H1 (cell line): ENCODE measurements at places on chromosomes 5 and 9.

DNA sequence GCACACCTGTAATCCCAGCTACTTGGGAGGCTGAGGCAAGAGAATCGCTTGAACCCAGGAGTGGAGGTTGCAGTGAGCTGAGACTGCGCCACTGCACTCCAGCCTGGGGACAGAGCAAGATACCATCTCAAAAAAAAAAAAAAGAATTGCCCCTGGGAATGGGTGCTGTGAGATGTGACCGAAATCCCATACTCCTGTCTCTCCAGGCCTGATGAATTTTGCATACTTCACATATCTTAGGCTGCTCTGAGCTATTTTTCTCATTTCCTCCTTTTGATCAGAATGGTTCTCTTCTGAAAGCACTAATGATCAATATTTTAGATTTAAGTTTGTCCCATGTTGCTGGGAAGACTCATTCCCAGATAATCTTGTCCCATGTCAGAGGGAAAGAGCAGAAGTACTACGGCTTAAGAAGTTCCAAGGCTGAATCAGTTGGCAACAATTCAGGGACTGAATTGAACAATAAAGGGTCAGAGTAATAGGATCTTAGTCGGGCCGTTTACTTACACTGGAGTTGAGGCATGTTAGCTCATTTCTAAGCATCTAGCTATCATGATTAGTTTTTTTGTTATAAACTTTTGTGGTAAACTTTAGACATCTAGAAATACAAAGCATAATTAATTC lies 44.2 kb upstream of the TENT2 start:
- DNase-seq, result no peak

DNA sequence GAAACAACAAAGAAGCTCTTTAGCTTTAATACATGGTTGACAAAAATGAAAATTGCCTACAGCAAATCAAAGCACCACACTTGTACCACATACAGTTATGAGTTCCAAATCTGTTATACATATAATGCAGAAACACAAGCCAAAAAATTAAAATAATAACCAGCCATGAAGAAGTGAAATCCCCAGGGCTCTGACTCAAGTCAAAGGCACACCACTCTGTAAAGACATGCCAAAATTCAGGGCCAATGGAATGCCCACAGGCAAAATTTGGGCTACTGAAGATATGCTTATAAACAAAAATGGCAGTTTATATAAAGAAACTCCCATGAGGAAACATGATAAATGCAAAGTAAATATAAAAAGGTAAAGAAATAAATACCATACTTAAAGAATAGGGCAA lies 29.0 kb downstream of the THBS4 start:
- no peak for DNase-seq

DNA sequence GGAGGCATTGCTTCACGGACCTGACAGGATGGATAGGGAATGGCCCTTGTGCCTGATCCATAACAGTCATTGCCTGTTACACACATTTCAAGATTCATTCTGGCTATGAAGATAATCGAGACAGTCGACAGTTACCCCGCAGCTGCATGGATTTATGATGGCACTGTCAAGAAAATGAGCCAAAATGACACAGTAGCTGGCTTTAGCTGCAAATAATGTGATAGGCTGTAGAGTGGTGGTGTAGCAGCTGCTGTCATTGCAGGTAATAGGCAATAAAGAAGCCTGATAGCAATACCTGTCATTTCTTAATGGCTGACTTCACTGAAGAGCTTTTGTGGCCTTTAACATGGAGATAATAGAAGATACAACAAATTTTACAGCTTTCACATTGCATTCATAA lies 1085.2 kb upstream of the ARRDC3 start:
- DNase-seq, result no peak

DNA sequence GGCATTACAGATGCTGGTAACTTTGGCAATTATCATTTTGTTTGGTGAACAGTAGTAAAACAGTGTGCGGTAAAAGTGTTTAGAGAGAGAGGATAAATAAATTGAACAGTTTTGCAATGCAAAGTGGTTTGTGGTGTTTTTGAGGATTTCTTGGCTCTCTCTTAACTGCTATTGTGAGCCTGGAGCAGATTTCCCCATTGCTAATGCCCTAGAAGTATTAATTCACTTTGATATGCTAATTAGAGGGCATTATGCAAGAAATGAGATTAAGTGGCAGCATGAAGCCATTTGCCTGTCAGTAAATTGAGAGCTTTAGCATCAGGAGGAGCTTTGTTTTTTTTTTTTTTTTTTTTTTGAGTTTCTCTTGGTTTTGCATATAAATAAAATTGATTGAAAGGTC lies 8.2 kb downstream of the PBX3 start:
- no peak for DNase-seq

- no peak for DNase-seq
Measured at GRCh38 chr9:108270561-108270960, 585.2 kb downstream of the ACTL7B start.
